ENCODE measurements at places on chromosomes 5 and 9.

- DNase-seq, result no peak
Measured at GRCh38 chr9:92947268-92948037, at the start of gene FGD3. Gene FGD3, plus strand, starts transcription at chr9:92947523. Its CDS starts 28,734 bp downstream, at chr9:92976257.

DNA sequence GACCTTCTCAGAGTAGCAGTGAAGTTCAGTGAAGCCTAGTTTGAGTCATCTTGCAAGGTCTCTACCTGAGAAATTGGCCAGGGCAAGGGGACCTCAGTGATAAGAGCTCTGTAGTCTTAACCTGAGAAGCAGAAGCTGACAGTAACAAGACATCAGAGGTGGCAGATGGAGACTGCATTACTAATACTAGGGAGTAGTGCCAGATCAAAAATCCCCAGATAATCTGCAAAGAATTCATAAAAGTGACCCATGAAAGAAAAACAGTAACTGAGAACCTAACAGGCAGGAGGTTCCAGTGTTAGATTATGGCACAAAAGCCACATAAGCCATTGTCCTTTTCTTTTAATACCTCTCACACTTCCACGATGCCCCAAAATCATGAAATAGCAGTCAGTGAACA, 175.5 kb downstream of the MUSK start:
- DNase-seq, result no peak

DNA sequence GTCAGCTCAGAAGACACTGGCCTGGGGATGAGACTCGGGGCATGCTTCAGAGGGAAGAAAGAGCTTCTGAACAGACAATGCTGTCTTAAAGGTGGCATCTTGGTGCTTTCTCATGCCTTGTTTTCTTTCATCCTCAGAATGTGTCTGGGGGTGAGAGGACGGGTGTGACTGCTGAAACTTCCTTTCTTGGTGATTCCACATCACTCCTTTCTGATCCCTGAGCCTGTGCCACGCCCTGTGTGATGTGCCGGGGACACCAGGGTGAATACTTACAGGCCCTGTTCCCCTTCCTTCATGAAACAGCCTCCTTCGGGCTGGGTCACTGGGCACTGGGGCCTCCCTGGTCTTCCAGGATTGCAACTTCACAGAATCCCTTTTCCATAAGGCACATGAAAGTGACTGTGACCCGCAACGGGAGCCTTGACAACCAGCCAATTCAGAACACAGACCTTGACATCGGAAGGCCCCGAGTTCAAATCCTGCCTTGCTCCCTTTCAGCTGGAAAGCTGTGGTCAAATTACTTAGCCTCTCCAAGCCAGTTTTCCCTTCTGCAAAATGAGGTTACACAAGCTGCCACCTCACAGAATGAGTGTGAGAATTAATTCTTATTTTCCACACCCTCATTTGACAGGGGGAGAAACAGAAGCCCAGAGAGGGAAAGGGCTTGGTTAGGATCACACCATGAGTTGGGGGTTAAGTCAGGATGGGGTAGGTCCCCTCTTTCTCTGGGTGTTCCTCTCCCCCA, 44.1 kb upstream of the IL17B start:
- no peak for DNase-seq

DNA sequence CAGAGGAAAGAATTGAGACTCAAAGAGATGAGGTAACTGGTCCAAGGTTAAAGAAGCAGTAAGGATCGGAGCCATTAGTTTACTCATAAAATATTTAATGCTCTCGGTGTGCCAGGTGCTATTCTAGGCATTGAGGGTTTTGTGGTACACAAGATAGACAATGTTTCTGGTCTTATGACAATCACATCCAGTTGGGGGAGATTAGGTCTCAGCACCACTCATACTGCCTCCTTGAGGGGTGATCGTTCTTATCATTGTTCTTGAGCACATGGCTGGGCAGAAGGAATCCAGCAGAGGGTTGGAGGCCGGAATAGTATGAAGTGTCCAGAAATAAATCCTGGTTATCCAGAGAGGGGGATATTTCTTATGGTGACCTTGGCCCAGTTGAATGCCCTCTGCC, 40.7 kb upstream of the LCP2 start:
- DNase-seq, result no peak

DNA sequence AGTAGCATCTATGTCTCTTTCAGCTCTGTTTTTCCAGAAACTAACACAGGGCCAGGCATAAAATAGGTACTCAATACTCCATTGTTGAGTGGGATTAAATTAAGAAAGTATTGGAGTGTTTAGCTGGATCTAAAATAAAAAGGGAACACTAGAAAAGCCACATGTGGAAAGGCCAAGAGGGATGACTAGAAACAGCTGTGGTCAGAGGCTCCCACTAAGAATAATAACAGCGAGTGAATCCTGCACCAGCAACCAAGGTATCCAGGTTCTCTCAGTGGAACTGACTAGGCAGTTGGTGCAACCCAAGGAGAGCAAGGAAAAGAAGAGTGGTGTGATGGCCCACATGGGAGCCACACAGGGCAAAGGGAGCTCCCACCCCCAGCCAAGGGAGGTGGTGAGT, 31.5 kb upstream of the RGMB start:
- DNase-seq, result no peak

- DNase-seq, result no peak
Measured at GRCh38 chr9:119044806-119045205, 324.4 kb downstream of the BRINP1 start.

GRCh38 chr5:64384765-64385164, 121.0 kb upstream of the RGS7BP start:
- DNase-seq, result no peak

DNA sequence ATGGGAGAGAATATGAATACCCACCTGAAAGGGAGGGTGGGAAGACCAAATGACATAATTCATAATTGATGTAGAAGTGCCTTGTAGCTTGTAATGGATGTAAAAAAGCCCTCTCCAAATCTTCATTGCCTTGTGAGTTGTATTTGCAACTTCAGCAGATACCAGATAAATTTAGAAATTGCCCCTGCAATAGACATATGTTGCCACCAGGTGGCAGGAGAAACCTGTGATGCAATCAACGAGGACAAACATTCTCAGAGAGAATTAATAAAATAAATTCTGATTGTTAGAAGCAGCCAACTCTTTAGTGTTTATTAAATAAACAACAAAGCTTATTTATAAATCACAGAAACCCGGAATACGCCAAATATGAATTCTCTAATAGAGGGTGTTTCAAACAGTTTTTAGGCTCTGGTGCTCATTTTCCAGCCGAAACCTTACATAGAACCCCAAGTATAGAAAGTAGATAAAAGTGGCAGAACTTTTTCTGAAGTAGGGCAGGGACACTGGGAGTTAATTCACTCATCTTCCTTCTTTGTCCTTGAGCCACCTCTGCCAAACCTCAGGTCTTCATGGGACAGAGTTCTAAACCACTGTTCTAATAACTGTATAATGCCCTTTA, 147.8 kb downstream of the TMEM38B start:
- DNase-seq, result no peak

DNA sequence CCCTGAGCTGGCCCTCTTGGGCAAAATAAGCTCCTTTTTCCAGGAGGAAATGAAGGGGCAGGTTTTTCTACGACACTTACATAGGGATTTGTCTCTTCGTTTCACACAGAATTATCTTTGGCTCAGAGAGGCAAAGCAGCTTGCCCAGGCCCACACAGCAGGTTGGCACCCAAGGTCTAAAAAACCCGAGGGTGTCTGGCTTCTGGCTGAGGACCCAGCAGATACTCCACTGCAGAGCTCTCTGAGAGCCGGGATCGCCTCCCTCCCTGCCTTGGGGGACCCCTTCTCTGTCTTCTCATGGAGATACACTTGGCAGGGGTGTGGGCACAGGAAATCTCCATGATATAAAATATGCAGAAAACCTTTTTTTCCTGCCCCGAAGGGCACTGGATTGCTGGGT, 29.0 kb upstream of the LHX2 start:
- no peak for DNase-seq

DNA sequence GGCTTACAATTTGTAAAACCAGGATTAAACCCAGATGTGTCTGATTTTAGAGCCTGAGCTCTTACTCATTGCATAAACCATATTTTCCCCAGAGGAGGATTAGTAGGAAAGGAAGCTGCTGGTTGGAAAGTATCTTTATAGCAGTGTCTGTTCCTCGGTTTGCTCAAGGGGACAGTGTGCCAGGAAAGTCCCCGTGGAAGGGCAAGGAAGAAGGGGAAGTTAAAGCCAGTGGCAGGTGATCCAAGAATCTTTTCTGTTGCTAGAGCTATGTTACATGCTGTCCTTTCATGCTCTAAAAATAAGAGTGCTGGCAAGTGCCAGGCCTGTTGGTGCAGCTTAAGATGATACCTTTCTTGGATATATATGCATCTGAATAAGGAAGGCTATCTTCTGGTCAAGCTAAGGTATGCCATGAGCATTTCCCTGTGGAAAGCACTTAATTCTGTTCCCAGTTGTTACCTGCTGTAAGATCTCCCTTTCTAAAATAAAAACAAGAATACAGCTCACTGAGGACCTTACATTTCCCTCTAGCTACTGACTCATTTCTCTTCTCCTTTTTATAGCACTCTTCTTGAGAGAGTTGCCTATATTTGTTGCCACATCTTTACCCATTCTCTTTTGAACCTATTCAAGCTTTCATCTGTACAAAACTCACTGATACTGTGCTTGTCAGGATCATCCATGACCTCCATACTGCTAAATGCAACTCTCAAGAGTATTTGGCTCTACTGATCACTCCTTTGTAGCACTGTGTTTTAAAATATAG, 8.0 kb downstream of the PDCD1LG2 start:
- DNase-seq, result no peak

GRCh38 chr9:7166074-7166473, 408.3 kb downstream of the KDM4C start:
- no peak for DNase-seq

DNA sequence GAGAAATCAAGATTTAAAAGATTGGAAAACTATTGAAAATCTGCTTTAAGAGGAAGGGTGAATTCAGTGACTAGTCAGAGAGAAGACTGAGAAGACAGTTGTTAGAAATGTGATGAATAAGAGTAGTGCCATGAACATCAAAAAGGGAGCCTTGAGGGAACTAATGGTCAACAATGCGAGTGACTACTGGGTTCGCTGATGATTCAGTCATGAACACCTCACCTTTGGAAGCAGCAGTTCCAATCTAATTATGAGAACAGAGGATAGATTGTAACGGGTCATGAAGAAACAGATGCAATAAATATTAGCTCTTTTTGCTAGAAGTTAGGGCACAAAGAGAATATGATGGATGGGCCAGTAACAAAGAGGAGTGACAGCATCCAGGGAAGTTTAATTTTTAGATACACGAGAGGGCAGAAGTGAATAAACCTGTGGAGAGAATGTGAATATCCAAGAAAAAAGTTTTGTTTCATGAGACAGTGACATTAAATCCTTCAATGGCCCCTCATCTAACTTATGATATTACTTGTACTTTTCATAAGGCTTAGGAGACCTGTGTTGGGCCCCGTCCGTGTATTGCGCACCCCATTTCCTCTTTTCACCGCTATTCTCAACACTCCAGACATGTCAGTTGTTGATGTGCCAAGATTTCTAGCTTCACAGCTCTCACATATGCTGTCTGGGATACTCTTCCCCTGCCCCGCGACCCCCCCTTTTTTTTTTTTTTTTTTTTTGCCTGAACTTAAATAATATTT, 23.5 kb upstream of the IFNE start:
- DNase-seq, result no peak

DNA sequence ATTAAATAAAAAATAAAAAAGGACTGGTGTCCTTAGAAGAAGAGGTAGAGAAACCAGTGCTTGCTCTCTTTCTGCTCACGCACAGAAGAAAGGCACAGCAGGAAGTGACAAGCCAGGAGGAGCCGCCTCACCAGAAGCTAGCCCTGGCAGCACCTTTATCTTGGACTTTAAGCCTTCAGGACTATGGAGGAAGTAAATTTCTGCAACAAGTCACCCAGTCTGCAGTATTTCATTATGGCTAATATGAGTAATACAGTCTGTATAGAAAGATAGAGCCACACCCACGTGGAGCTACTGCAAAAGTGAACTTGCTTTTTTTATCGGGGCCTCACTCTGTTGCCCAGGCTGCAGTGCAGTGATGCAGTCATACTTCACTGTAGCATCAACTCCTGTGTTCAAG, 68.4 kb downstream of the PDZD2 start:
- no peak for DNase-seq

DNA sequence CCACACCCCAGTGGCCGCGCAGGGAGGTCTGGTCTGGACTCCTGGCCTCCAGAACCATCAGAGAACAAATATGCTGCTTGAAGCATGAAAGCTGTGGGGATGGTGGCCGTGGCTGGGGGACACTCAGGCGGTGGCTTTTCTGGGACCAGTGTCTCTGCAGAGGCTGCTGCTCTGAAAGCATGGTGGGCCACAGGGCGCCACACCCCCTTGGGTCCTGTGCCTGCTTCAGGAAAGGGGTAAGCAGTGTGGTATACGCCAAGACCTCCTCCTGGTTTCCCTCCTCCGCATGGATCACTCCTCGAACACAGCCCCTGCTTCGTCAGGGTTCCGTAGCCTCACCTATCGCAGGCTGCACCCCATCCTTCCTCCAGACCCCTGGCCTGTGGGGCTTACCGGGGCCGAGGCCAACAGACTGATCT, 19.7 kb upstream of the TERT start:
- no peak for DNase-seq

DNA sequence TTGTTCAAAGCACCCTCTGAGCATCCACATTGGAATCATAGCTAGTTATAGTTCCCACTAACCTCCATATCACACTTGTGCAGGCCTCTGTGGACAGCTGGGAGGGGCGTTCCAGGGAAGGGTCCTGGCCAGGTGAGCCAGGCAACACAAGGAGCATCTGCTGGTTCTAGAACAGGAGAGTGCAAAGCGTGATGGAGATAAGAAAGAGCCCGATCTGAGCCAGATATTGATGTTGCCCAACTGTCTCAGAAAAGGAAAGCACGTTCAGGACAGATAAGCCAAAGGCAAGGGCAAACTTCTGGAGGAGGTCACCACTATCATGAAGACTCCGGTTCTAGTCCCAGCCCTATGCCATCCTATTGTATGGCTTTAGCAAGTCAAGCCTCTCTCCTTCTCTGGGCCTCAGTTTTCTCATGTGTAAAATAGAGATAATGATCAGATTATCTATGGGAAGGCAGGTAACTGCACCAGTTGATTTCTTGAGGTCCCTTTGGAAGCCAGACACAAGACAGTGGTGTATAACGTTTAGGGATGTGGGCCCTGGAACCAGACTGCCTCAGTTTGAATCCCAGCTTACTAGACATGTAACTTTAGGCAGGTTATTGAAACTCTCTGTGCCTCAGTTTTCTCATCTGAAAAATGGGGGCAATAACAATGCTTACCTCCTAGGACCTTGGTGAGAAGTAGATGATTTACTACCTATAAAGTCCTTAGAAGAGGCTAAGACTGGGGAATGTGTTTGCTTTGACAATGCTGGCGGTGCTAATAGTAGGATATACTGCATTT, 19.8 kb downstream of the GABBR2 start:
- DNase-seq, result no peak

GRCh38 chr9:129665389-129665775, at the start of gene PRRX2:
Gene PRRX2, plus strand, starts transcription at chr9:129665647. Its CDS starts 221 bp downstream, at chr9:129665868.
- DNase-seq, result no peak
